SK-N-SH (cell line): ENCODE measurements at places on chromosomes 6 and 20. TPM values are rescaled to one million over a fixed set of nuclear protein-coding genes. Genes with fewer than 3 reads are reported as not detected.

DNA sequence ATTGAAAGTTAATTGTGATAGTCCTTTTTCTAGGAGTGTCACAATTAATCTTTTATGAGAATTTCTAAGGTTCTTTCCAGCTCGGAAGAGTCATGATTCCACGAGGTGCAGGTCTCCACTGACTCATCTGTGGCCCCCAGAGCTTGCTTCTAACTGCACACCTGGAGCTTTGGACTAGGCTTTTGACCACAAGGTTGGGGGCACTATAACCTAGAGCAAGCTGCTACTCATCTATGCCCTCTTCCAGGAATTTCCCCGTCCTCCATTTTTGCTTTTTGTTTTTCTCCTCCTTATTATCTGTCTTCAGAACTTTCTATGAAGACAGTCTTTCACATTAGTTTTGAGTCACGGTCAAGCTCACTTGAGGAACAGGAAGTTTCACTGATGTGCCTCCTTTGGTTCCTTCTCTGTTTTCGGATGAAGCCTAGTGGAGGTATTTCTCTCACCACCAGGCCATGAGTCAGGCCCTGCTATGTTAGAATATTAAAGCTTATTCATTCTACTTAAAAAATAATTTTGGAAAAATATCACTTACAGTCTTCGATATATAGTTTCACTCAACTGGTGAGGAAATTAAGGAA is 119.2 kb upstream of the INSM1 start:
- no peak for DNase-seq

GRCh38 chr6:33450434-33450833 is 3.9 kb upstream of the ZBTB9 start:
- DNase-seq = no peak

DNA sequence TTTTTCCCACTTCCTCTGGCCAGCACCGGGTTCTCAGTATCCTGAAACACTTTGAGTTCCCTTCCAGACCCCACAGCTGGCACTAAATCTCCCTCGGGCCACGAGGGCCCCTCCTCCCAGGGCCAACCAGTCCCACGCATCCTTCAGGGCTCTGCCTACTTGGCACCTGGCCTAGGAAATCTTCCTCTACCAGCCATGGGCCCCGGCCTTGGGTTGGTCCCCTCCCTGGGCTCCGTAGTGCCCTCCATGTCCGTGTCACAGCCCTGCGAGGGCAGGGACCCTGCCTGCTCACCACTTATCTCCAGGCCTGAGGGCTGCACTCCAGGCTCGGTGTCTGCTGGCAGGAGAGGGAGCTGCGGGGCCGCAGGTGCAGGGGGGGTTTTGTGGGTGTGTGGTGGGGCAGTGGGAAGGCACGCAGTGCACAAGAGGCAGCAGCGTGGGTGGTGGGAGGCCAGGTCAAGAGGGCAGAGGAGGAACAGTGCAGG is 48.8 kb upstream of the CDH22 start:
- DNase-seq = peak; percentile 80

GRCh38 chr6:74690365-74690764 is 515.5 kb downstream of the COL12A1 start:
- no peak for DNase-seq

DNA sequence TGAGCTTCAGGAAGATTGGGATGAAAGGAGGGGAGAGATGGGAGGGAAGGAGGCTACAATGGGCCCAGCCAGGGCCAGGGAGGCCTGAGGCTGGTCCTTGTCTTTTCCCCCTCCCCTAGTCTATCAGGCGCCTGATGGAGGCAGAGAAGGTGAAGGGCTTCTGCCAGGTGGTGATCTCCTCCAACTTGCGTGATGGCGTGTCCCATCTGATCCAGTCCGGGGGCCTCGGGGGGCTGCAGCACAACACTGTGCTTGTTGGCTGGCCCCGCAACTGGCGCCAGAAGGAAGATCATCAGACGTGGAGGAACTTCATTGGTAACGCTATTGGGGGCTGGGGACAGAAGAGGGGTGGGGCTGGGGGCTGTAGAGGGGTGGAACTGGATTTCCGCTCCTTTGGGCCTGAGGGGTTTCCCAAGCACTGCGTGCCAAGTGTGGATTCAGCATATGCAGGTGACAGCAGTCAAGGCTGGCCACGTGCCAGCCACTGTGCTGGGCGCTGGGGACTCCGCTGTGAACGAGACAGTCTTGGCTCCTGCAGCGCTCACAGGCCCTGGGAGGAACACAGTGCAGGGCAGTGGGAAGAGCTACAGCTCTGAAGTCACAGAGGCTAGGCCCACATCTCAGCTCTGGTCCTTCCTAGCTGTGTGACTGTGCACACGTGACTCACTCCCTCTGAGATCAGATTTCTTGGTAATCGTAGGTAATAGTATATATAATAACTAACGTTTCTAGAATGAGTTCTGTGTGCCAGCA is 22.7 kb downstream of the SLC12A5 start:
- DNase-seq = no peak

- no peak for DNase-seq
These were observed 178.4 kb downstream of the QKI start for GRCh38 chr6:163592872-163593271.

DNA sequence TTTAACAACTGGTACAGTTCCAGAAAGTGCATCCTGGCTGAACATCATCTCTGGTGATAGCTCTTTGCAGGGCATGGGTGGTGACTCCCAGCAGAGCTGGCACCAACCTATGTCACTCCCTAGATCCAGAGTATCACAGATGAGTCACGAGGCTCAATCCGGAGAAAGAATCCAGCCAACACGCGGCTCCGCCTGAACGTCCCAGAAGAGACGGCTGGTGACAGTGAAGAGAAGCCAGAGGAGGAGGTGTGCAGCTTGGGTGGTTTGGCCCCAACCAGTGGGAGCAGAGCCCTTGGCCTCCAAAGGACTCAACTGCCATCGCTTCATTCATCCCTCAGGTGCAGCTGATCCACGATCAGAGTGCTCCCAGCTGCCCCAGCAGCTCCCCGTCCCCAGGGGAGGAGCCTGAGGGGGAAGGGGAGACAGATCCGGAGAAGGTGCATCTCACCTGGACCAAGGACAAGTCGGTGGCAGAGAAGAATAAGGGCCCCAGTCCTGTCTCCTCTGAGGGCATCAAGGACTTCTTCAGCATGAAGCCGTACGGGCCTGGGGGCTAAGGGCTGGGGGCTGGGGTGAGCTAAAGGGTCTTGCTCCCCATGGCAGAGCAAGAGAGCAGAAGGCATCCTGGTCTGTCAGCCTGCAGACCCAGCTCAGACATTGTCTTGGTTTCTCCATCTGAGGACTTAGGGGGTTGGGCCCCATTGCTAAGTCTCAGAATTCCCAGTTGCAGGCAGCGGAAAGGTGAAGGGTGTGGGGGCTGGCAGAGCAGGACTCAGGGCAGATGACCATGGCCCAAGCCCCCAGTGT is 27.2 kb downstream of the SLC12A5 start:
- DNase-seq = no peak

RALGAPA2 gene
- 1.0 and 1.5 TPM in 2 replicates for polyA plus RNA-seq

- no peak for DNase-seq
These were observed 268.9 kb downstream of the CDH4 start for GRCh38 chr20:61520893-61521460.

DNA sequence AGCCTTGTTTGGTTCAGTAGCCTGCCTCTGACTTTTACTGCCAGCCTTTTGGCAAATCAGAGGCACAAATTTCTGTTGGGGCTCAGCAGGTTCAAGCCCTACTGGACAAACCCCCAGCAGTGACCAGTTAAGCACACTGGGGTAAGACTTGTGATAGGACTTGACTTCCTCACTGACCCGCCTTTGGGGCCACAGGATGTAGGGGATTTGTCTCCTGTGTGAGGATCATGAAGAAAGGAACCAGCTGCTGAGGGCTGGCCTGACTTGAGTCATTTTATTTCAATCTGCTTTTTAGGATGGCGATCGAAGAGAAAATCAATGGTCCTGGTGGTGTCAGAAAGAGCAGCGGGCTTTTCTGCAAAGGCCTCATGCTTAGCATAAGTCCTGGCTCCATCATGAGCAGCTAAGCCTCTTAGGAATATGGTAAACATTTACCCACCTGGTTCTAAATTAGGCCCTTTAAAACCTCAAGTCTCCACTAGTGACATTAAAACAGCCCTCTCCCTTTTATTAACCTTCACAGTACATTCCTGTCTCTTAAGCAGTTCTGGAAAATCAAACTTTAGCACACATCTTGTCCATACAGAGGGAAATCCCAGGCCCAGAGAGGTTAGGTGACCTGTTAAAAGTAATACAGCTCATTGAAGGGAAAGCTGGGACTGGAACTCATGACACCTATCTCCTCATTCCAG is 16.6 kb downstream of the CHMP4B start:
- no peak for DNase-seq

DNA sequence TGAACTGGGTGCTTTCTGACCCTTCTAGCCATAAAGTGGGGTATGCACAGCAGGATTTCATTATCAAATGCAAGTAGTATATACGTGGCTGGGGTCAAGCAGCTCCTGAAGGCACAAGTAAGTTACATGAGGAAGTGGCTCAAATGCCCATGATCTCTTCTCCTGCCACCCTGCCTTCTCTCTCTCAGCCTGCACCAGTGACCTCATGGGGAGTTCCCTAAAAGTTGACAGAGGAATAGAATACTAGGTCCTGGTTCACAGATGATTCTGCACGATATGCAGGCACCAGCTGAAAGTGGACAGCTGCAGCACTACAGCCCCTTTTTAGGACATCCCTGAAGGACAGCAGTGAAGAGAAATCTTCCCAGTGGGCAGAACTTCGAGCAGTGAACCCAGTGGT is 282.0 kb downstream of the BCKDHB start:
- no peak for DNase-seq

GRCh38 chr20:1449370-1449769 is 17.3 kb downstream of the NSFL1C start:
- no peak for DNase-seq

DNA sequence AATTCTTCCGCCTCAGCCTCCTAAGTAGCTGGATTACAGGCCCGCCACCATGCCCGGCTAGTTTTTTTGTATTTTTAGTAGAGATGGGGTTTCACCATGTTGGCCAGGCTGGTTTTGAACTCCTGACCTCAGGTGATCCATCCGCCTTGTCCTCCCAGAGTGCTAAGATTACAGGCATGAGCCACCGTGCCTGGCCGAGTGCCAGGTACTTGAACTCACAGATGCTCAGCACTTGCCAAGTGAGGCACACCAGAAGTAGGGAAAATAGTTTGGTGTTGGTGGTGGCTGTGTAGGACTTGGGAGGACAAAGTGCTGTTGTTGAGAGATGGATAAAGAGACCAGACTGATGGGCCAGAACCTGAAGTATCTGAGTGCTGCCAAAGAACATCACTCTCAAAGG is 40.0 kb upstream of the MBOAT1 start:
- no peak for DNase-seq

GLP1R gene
- not detected in 2 replicates for polyA plus RNA-seq

DNA sequence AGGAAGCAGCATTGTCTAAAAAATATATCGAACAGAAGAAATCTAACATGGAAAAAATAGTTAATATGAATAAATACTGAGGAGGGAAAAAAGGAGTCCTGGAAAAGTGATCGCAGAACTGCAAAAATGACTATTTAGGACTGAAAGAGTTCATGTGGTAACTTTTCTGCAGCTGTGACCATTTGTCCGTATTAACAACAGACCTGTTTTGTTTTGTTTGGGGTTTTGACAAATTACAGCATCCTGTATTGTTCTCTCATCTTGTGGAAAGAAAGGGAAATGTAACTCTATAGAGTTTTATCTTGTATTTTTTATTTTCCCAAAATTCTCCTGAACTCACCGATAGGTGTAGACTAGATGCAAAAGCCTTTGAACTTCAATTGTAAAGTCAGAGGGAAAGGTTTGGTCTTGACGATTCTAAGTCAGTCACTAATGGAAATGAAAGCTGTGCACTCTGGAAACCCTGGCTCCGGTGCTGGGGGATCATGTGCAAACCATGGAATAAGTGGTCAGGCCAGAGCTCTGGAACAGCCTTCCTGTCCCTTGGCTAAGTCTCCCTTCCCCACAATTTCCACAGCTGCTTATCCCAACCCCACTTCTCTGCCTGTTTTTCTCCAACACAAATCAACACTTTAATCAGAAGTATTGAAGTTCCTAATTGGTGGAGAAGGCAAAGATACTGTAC is 51.2 kb upstream of the MARCKS start:
- DNase-seq = no peak

DNA sequence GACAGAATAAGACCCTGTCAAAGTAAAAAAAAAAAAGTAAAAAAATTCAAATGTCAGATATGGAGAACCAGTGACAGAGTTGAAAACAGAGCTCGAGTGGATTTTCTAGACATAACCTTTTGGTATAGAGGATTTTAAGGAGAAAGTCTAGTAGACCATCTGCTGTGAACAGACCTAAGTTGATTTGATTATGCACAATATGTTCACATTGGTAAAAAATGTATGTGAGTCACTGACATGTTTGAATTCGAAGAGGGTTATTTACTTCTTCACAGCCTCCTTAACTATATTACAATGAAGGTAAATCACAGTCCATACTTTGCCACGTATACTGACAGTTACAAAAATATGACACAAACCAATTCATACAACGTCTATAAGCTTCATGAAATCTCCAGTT is 7.4 kb downstream of the TINAG start:
- DNase-seq = no peak

- no peak for DNase-seq
These were observed 143.4 kb downstream of the ISM1 start for GRCh38 chr20:13364278-13365170.

BPI gene
- not detected in 2 replicates for polyA plus RNA-seq

PHACTR3 gene
- polyA plus RNA-seq = 0.10 and 0.18 TPM in 2 replicates

CST2 gene
- polyA plus RNA-seq = not detected in 2 replicates

DNA sequence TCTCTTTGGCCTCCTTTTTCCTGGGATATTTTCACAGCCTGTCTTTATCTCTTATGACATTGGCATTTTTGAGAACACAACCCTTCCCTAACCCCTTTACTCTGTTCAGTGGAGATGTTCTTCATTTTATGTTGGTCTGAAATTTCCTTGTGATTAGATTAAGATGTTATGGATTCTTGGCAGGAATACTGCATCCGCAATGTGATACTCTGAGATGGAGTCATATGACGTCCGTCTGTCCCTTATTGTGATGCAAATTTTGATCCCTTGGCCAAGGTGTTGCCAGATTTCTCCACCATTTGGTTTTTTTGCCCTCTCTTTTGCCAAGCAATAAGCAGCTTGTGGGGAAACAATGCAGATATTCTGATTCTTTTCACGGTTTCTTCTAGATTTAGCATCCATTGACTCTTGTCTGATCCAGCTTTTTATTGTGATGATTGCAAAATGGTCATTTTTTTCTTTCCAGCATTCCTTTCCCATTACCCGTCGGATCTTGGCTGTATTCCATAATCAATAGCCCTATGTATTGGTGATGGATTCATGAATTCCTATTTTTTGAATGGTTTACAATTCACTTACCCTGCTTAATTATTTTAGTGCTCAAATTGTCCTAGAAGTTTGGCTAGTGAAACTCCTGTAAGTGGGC is 85.1 kb downstream of the NCOA3 start:
- no peak for DNase-seq

GRCh38 chr6:38552121-38552520 is 87.6 kb downstream of the BTBD9 start:
- DNase-seq = no peak

PRR18 gene
- polyA plus RNA-seq = 0.02 TPM in 1 of 2 replicates, not detected in the other
